ENCODE measurements at places on chromosomes 13 and 19.

GRCh38 chr13:91248249-91248648, 99.2 kb upstream of the MIR17HG start:
- DNase-seq = no peak

- DNase-seq = peak; percentile 73
Measured at GRCh38 chr19:13082192-13083007, 20.3 kb downstream of the LYL1 start.

GRCh38 chr19:34661357-34661756, 15.6 kb downstream of the SCGB2B2 start:
- DNase-seq = no peak

DNA sequence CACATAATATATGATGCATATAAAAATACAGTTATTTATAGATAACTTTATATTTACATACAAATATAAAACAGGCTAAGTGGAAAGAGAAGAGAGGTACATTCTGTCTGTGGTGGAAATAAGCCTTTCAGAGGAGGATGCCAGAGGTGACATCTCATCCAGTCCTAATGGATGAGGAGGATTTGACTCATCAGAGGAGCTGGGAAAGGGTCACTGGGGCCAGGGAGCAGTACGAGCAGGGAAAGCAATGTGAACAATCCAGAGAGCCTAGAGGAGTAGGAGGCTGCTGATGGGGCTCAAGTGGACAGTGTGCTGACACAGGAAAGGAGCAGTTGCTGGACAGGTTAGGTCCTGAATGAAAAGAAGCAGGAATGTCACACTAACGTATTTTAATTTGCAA, 18.6 kb downstream of the NALCN start:
- no peak for DNase-seq

GRCh38 chr13:51874651-51875050, 12.9 kb downstream of the CCDC70 start:
- DNase-seq = no peak

DNA sequence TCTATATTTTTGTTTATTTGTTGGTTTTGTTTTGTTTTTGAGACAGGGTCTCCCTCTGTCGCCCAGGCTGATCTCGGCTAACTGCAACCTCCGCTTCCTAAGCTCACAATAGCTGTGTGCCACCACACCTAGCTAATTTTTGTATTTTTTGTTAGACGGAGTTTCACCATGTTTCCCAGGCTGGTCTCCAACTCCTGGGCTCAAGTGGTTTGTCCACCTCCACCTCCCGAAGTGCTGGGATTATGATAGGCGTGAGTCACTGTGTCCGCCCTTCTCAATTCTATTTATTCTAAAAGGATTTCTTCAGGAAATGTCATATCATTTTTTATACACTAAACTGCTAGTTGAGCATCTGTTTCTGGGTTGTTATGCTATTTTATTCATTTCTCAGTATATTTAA, 1206.0 kb downstream of the OLFM4 start:
- no peak for DNase-seq

GRCh38 chr19:2634228-2634951, 68.1 kb downstream of the GNG7 start:
- DNase-seq = peak; percentile 78

GRCh38 chr19:31348481-31349159, 616 bp downstream of the TSHZ3 start:
- peak; percentile 38 for DNase-seq

DNA sequence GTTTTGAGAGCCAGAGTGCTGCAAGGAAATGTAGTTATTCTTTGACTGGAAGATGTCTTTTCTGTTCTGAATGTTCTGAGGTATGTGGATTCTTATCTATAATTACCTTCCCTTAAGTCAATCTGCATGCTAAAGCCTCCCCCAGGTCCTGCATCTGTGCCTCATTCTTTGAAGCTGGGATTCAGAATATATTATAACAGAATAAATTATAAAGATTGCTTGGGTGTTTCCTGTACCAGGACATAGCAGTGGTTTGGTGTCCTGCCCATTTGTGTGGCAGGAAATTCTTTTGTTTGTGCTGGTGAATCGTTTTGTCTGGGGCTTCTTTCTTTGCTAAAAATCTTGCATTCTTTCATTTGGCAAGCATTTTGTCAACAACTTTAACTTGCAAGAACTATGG, 60.2 kb downstream of the ITGBL1 start:
- DNase-seq = no peak

DNA sequence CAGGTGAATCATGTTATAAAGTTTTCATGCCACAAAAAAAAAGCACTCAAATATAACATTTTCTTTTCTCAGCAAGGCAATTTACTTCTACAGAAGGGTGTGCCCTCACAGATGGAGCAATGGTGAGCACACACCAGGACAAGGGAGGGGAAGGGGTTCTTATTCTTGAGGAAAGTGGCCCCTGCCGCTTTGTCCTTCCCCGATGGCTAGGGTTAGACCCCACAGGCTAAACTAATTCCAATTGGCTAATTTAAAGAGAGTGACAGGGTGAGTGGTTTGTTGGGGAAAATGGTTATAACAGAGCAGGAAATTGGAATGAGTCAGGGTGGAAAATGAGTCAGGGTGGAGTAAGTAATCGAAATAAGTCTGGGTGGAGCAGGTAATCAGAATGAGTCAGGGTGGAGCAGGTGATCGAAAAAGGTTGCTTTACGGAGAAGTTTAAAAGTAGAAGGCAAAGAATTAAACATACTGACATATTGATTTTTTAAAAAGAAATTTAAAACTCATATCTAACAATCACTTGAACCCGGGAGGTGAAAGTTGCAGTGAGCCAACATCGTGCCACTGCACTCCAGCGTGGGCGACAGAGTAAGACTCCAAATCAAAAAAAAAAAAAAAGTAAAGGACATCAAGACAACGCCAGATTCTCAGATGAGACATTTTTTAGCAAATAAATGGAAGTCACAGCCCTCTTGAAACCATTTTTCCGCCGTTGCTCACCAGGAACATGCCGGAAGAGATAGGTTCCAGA, 813 bp downstream of the ZNF562 start:
- DNase-seq = no peak

GRCh38 chr13:26132756-26133155, 80.9 kb upstream of the SHISA2 start:
- DNase-seq = peak; percentile 27

- no peak for DNase-seq
Measured at GRCh38 chr13:98954313-98954712, 23.6 kb downstream of the DOCK9 start.

DNA sequence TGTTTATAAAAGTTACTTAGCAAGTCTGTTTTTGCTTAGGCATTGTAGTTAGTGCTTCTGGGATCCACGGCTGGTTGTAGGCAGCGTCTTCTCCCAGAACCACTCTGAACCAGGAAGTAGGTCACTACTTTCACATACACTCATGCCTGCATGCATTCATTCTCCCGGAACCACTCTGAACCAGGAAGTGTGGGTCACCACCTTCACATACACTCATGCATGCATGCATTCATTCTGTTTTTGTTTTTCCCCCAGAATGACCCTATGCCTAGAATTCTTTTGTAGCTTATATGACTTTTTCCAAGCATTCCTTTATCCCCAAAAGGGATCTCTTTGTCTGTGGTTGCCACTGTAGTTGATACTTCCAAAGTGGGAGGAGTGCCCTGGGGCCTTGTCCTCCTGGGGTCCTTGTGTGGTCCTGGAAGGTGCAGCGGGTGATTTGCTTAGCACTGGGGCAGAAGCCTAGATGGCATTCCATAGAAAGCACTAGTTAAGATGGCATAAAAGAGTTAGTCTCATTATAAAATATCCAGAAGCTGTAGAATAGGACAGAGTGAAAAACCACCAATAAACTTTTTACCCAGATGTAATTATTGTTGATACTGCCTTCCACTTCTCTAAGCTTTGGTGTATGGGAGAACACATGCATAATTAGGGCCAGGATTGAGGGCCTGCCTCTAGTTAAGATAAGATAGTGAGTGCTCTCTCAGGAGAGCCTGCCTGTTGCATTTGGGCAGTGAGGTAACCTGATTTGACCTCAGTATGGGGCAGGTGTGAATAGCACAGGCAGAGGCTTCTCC, 68.6 kb upstream of the TEX29 start:
- DNase-seq = no peak

GRCh38 chr19:16309643-16310042, 15.0 kb upstream of the KLF2 start:
- no peak for DNase-seq

DNA sequence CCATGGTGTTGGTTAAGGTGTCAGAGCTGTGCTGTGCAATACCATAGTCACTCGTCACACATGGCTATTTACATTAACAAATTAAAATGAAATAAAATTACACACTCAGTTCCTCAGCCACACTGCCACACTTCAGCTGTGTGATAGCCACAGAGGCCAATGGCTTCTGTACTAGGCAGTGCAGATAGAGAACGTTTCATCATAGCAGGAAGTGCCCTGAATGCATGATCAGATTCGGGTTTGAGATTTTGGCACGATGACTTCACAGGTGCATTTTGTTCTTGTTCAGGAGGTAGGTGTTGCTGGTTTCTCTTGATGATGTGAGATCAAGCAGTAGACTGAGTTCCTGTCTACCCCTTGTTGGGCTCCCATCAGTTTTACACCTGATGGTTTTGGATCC, 6.5 kb downstream of the ARMC6 start:
- DNase-seq = no peak

- no peak for DNase-seq
Measured at GRCh38 chr13:32545083-32545482, 6.5 kb upstream of the N4BP2L2 start.

- no peak for DNase-seq
Measured at GRCh38 chr19:11649941-11650340, 52.7 kb downstream of the ZNF627 start.

GRCh38 chr13:38002606-38003005, 133.0 kb upstream of the TRPC4 start:
- DNase-seq = no peak

DNA sequence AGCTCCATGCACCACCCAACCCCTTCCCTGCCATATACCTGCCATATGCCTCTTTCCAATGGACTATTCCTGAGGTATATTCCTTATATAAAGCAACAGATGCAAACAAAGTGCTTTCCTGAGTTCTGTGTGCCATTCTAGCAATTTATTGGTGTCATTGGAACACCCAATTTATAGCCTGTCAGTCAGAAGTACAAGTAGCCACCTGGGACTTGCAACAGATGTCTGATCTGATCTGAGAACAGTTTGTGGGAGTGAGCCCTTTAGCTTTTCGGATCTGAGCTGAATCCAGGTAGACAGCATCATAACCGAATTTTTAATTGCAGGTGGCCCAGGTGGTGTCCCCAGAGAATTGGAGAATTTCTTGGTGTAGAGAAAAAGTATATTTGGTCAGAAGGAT, 963 bp upstream of the FPR3 start:
- no peak for DNase-seq

GRCh38 chr13:45416516-45417128, 1.6 kb downstream of the SLC25A30 start:
- no peak for DNase-seq

GRCh38 chr13:103184413-103184812, 118.2 kb upstream of the SLC10A2 start:
- no peak for DNase-seq

GRCh38 chr19:13001166-13001501, 5.9 kb downstream of the NFIX start:
- no peak for DNase-seq

- DNase-seq = no peak
Measured at GRCh38 chr19:41540041-41540695, 35.8 kb upstream of the CEACAM21 start.

GRCh38 chr13:91622778-91623550, 224.5 kb downstream of the GPC5 start:
- DNase-seq = no peak

DNA sequence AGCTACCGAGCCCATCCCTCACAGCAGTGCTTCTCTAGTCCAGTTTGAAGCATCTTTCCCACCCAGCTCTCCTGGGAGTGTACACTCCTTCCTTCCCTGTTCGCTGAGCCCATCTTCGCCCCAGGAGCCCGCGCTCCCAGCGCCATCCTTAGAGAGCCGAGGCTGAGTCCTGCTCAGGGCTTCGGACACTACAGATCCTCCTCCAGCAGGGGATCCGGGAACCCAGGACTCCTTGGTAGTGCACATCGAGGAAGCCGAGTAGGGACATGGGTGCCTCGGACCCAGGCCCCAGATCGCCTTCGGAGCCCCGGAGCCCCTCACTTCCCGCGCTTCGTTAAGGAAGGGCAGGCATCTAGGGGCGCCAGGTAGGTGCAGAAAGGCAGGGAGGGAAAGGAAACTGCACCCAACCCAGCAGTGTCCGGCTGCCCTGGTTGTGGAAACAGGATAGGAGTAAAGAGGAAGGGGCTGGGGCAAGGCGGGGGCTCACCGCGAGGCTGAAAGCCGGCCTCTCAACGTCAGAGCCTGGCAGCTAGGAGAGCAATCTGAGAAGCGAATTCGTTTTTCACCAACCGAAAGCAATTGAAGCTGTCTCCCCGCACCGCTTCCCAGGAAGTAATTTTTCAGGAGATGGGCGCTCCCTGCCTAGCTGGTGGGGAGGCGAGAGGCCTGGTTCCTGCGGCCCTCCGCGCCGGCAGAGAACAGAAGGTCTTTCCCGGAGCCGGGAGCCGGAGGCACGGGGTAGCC, 1.0 kb downstream of the PDX1 start:
- peak; percentile 18 for DNase-seq

DNA sequence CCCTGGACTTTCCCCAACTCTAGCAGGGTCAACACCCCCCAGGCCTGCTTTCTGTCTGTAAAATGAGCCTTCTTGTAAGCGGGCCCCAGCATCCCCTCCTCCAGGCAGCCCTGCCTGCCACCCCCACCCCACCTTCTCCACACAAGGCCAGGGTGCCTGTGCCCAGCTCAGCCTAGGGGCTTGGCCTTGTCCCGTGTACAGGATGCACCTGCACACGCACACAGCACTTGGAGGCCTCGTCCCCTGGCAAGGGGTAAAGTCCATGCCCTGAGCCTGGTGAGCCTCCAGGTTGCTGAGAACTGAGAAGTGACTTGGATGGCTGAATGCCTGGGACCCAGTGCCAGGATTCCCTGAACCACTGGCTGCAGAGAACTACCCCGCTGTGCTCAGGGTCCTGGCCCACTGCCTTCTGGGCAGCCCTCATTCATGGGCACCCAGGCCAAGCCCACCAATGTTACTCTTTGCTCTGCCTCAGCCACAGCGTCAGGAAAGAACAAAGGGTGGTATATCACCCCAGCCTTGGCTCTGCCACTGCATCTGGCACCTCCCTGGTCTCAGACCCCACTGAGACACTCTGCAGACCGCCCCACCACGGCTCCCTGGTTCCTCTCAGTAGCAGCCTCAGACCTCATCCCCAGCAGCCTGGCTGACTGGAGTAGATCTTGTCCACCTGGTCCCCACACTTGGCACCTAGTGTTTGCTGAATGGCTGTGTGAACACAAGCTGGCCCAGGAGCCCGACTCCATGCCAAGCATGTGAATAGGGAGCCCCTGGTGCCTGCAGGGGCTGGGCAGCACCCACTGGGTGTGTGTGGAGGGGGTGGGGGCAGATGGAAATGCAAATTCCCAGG, 1.8 kb upstream of the TM6SF2 start:
- no peak for DNase-seq
